ENCODE measurements at places on chromosomes 6 and 20. TPM values are rescaled to one million over a fixed set of nuclear protein-coding genes. Genes with fewer than 3 reads are reported as not detected.

The POFUT1 gene
- total RNA-seq = 46.0 TPM

The AMD1 gene
- 158 TPM for total RNA-seq

The PPP1R14C gene
- 1.4 TPM for total RNA-seq

The POM121L2 gene
- total RNA-seq = not detected

The TAAR8 gene
- total RNA-seq = not detected

The FKBP1C gene
- total RNA-seq = 2.0 TPM

The PDYN gene
- total RNA-seq = not detected

The MUCL3 gene
- not detected for total RNA-seq

The LGSN gene
- 4.8 TPM for total RNA-seq

The RAB44 gene
- 0.02 TPM for total RNA-seq

The PRPH2 gene
- total RNA-seq = not detected

The HLA-G gene
- total RNA-seq = not detected
